ENCODE measurements at places on chromosomes 11 and 22. TPM values are rescaled to one million over a fixed set of nuclear protein-coding genes. Genes with fewer than 3 reads are reported as not detected.

Gene NADSYN1
- total RNA-seq: 78.2 TPM

Gene CWC15
- total RNA-seq: 65.1 TPM

Gene POU2AF2
- not detected for total RNA-seq

Gene SCN3B
- total RNA-seq: 118 TPM

DNA sequence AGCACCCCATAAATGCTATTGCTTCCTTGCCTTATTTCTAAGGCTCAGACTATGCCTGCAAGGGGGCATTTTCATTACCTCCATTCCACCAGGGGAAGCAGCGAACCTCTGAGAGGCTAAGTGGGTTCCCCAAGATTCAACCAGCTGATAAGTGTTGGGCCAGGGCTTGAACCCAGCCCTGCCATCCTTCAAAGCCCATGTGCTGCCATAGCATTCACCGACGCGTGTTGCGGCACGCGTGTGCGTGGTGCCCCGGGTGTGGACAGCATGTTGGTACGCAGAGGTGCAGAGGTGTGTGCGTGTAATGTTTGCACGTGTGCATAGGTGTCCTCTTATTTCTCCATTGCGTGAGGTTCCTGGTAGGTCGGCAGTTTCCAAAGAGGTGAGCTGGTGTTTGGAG is 66.0 kb upstream of the PPARA start:
- H3K27me3 ChIP-seq: peaks cover 9% of the 10 kb centered on the region
- no peak overlapping the region for H3K27ac ChIP-seq
- H3K36me3 ChIP-seq: no peaks in the 10 kb centered on the region
- no peak overlapping the region for H3K4me3 ChIP-seq
- H3K4me1 ChIP-seq: peaks cover 3% of the 10 kb centered on the region
- no peak for DNase-seq

DNA sequence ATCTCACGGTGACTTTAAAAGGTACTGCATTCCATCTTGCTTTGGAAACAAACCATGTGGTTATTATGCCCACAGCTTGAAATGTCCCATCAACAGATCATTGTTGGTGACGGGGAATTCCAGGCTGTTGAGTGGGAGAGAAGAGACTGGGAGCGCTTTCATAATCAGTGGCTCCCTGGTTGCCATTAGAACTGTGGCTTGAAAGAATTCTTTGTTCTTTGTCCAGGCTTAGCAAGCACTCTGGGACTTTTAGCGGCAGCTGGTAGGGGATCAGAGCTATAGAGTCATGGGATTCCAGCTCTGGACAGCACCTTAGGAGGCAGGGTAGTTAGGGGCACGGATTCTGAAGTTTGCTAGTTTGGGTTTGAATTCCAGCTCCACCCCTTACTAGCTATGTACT is 22.0 kb downstream of the MMP20 start:
- no peaks in the 10 kb centered on the region for H3K27me3 ChIP-seq
- H3K27ac ChIP-seq: no peak overlapping the region
- H3K4me1 ChIP-seq: no peaks in the 10 kb centered on the region
- DNase-seq: no peak
- no peak overlapping the region for H3K4me3 ChIP-seq

- H3K4me3 ChIP-seq: peak overlapping the region; percentile 63
- no peak for DNase-seq
- H3K36me3 ChIP-seq: no peaks in the 10 kb centered on the region
- H3K27me3 ChIP-seq: peaks cover 6% of the 10 kb centered on the region
Measured at GRCh38 chr22:40203572-40203971, 25.8 kb downstream of the TNRC6B start.

- no peaks in the 10 kb centered on the region for H3K4me1 ChIP-seq
- H3K36me3 ChIP-seq: peaks cover 8% of the 10 kb centered on the region
- H3K27me3 ChIP-seq: no peaks in the 10 kb centered on the region
- H3K27ac ChIP-seq: no peak overlapping the region
- no peak for DNase-seq
Measured at GRCh38 chr11:30830681-30831080, 244.5 kb upstream of the MPPED2 start.

DNA sequence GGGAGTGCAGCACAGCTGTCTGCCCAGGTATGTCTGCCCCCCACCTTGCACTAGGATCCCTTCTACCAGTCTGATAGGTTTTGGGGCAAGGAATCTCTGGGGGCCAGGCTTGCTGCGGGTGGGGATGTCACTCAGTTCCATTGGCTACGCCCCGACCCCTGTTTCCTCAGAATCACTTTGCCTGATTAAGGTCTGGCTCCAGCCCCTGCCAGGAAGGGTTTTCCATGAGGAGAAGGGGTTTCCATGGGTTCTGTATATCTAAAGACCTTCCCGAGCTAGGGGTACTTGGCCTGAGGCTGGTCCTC is 14.0 kb downstream of the OTOG start:
- H3K27ac ChIP-seq: no peak overlapping the region
- peaks cover 6% of the 10 kb centered on the region for H3K27me3 ChIP-seq
- no peaks in the 10 kb centered on the region for H3K4me1 ChIP-seq
- no peak for DNase-seq

Measured in glutamatergic neuron (in vitro differentiated cells).